ENCODE measurements at places on chromosomes 7 and 10.
A peak's percentile ranks its signal among the peaks of the same experiment; 100 is the strongest.

DNA sequence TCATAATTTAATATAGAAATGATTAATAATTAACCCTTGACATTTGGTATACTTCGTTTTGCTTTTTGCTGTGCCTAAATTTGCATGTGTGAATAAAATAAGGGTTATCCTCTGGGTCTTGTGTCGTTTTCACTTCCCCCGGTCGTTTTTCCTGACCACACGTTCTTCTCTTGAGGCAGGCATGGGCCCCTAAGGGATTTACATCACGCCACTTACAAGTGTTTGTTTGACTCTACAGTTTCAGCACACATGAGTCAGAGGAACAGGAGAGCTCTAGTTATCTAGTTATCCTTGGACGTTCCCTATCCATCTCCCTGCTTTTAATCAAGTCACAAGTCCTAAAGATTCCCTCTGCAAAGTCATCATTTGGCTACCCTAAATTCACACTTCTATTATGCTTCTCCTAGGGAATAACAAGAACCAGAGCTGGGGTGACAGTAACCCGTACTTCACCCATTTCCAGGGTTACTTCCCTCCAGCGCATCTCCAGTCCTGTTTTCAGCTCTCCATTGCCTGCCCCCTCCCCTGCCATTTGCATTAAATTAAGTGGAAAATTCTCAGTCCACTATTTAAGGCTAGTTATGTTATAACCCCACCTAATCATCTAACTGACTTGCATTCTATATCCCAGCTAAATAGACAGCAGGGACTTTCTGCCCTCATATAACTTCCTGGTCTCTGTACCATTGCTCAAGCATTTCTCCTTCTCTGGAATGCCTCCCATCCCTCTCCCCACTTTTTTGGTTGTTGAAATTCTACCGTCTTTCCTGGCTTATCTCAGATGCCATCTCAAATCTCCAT, 206.9 kb downstream of the PTEN start:
- no peak for DNase-seq

DNA sequence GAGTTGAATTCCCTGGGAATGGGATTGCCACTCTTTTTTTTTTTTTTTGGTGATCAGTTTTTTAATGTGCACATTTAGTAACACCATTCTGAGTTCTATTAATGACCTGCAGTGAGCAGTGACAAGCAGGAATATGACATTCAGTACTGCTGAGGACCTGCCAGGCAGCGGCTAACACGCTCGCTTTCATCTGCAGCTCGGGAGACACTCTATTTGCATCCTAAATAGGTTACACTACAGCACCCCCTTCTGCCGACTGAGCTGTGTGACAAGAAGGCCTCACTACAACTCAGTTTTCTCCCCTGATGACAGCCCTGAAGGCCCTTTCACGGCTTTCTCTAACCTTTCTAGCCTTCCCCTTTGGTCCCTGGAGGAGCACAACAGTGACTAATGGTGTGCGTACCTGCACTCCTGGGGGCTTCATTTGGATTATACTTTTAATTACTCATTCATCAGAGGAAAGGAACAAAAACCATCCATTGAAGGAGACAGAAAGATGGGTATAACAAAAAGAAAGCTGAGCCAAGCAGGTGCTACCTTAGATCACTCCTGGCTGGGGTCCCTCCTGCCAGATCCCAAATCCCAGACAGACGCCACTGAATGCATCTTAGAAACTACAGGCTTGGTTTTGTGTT, 872.4 kb downstream of the LRMDA start:
- peak; percentile 82 for DNase-seq

DNA sequence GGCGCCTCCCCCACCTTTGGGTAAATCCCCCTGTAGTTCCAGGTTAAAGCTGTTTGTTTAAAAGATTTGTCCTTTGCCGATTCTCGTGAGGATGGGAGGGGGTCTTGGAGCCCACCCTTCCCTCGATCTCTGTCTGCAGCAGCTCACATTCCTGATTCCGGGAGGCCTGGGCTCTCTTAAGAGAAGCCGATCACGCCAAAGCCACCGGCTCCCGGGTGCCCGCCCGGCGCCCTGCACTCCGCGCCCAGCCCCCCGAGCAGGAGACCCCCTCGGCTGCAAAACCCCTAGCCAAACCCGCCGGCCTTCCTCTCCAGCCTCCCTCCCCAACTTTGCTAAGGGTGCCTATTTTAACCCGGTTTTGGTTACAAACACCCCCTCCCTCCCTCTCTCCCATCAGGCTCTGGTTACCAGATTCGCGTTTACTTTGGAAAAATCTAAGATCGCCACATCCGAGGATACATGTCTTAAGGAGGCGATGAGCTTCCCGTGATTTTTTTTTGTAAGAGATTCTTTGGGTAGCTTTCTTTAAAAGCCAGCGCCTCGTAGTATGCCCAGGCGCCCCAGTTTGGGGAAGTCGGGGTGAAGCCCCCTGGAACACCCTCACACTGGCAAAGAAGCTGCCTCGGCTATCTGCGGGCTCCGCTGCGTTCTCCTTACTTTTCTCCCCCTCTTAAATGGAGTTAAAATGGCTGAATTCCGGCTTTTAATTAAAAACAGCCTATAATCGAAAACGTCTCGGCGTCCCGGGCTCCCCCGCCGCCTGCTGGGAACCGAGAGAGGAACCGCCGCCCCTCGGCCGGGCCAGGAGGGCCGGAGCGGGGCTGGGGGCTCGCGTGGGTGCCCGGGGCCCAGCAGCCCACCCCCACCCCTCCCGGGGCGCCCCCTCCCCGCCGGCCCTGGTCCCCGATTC, 983 bp downstream of the TNRC18 start:
- DNase-seq, result peak; percentile 62

DNA sequence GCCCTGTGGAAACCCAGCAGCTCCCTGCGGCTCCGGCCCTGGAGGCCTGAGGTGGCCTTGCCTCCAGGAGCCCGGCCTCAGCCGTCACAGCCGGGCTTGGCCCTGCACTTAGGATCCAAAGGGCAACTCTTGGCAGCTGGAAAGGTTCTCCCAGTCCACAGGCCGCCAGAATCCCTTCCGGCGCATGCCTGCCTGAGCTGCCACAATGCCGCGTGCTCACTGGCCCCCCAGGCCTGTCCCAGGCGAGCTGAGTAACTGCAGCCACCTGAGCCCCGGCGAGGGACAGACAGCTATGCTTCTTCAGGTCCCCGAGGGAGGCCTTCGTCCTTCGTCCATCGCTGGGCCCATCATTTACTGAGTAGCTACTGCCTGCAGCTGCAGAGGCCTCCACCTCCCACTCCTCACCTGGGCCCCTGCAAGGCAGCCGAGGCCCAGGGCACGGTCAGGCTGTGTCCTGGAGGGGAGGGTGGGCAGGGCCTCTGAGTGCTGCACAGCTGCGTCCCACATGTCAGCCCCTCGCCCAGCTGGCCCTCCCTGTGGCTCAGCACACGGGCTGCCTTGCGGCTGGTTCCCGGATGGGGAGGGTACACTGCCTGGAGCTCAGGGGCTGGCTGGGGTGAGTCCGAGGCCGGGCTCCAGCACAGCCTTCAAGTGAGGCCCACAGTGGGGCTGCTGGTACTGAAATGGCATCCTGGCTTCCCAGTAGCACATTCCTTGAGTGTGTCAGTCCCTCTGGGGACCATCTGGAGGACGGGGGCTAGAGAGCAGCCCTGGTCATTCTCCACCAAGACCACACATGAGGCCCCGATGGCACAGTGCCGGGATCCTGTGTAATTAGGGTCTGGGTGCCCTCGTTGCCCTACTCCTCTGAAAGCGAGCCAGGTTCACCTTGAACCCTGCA, 172.5 kb downstream of the ELFN1 start:
- DNase-seq, result no peak

DNA sequence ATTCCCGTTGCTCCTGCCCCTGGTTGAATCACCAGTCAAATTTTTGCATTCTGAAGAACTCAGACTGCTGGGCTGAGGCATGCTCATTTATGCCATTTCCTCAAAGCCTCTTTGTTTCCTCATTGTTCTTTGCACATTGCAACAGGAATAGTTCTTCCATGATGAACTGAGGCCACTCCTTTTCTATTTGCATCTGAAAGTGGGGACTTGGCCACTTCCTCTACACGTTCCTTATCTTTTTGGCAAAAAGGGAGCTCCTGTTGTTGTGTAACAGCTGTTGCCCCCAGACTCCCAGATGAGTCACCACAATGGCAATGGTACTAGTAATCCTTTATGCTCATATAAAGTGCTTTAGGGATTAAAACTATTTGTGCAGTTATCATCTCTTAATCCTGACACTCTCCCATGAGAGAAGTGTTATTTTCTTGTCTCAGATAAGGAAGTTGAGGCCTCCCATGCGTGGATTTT, 20.1 kb upstream of the ITPRID1 start:
- DNase-seq, result no peak

DNA sequence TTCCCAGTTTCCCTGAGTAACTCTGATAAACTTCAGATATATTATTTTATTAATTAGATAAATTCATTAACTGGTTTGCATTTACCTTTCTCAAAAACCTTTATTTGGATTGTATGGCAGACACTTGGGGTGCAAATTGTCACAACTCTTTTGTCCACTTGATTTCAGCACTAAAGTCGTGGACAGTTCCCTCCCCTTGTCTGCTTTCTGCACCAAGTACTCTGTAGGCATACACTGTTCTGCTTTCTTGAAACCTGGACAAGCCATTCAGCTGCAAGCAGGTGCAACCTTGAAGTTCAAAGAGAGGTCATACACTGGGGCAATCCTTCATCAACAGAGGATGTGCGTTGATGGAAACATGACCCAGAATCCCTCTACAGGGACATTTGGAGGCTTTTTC, 162.9 kb downstream of the ARL5B start:
- peak; percentile 33 for DNase-seq

DNA sequence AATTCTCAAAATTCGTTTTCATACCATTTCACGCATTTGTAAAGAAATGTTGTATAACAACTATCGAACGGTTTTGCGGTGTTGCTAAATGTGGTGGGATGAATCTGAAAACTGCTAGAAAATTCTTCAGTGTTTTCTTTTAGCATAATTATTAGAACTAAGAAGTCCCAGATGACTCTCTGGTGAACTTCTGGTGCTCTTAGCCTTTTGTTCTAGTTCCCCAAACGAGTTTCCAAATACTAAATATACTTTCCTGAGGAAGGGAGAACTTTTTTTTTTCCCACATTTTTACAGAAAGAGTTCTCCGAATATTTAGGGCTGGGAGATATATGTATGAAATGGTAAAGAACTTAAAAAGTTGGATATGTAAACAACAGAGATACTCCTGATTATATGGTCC, 82.5 kb downstream of the ICA1 start:
- DNase-seq, result no peak

- DNase-seq, result no peak
Observed at GRCh38 chr7:134814730-134815364, 35.4 kb downstream of the CALD1 start.

- no peak for DNase-seq
Observed at GRCh38 chr7:99010281-99010680, 131.9 kb downstream of the TRRAP start.
